ENCODE measurements at places on chromosomes 1 and 21. TPM values are rescaled to one million over a fixed set of nuclear protein-coding genes. Genes with fewer than 3 reads are reported as not detected.

TRIM45 gene
- 3.9 TPM for total RNA-seq

AK5 gene
- total RNA-seq = 18.2 TPM

CYP4A22 gene
- not detected for total RNA-seq

HAO2 gene
- total RNA-seq = not detected

PTPN14 gene
- total RNA-seq = 3.4 TPM

JUN gene
- total RNA-seq = 96.1 TPM

CFAP141 gene
- not detected for total RNA-seq

AADACL4 gene
- not detected for total RNA-seq

ZNF436 gene
- total RNA-seq = 73.0 TPM

GJA4 gene
- 2.2 TPM for total RNA-seq

ETV3L gene
- not detected for total RNA-seq

LAPTM5 gene
- 3.9 TPM for total RNA-seq

C1QC gene
- 5.2 TPM for total RNA-seq

SLAMF9 gene
- total RNA-seq = not detected

CLDN17 gene
- total RNA-seq = not detected

S100A7 gene
- not detected for total RNA-seq

NTNG1 gene
- 6.4 TPM for total RNA-seq

CASQ2 gene
- under 0.01 TPM for total RNA-seq

APCS gene
- not detected for total RNA-seq

PCP4L1 gene
- total RNA-seq = 3.0 TPM

C1orf87 gene
- under 0.01 TPM for total RNA-seq

CLCA1 gene
- not detected for total RNA-seq

NPPB gene
- not detected for total RNA-seq

APP gene
- total RNA-seq = 426 TPM

DDAH1 gene
- 59.5 TPM for total RNA-seq

LAX1 gene
- total RNA-seq = not detected

Data from temporal lobe (tissue), 4 donors.